Germinal center (tissue), 1 donor: ENCODE measurements at places on chromosomes 1 and 21.

DNA sequence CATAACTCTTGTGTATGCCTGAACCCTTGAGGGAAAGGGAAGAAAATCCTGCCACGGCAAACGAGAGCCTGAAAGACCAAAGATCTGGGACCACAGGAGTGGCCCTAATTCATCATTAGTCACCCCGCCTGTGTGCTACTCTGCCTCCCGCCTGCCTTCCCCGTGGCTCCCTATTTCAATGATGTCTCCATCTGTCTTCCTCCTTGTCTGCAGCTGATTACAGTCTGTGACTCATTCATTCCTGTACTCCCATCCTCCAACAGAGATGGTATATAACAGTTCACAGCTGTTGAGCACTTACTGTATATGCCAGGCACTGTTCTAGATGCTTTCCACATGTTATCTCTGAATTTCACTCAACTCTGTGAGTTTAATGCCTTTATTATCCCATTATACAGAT, 96.6 kb downstream of the SEC16B start:
- DNase-seq, result no peak

DNA sequence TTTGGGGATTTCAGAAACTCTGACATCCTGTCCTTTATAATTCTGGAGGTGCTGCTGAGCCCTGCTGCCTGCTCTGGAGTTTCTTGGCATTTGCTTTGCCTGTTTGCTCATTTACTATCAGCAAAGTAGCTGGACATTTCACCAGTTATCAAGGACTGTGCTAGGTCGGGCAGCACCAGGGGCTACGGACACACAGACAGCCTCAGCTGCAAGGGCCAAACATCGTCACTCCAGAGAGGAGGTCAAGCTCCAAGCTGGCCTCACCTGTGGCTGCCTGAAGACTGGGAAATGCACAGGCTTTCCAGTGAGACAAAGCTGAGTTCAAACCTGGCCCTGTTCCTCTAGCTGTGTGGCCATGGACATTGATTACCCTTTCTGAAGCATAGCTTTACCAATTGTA, 143.7 kb downstream of the LRIG2 start:
- DNase-seq, result no peak

- no peak for DNase-seq
These were observed 164.3 kb downstream of the NTMT2 start for GRCh38 chr1:170310014-170310405.

DNA sequence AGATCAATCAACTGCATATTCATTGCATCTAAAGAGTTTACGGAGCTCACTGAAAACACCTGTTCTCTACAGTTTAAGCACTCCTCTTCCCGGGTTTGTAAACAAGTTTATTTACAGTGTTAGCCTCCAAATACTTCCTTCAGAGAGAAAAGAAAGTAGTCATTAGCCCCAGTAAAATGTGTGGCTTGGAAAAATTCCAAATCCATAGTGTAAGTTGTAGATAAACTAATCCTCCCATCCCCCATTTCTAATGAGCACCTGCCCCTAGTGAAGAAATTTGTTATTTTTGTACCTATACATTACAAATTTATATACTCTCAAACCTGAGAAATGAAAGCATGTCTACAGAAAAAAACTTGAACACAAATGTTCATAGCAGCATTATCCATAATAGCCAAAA, 21.9 kb downstream of the PUM1 start:
- no peak for DNase-seq

DNA sequence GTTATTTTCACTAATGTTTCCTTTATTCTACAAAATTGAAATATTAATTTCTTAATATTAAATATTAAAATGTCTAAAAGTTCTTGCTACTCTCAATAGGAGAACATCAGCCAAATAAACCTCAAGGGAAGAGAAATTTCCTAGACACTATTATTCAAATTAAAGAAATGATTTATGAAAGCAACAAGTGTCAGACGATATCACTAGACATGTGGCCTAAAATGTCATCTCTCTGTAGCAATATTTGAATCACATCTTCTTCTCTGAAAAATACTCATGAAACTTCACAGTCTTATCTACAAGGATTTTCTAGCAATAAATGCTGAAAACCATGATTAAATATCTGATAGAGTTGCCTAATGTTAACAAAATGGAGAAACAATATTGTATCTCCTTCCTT, 2.5 kb upstream of the SERBP1 start:
- no peak for DNase-seq

GRCh38 chr1:206447792-206448191, 22.5 kb upstream of the IKBKE start:
- no peak for DNase-seq

DNA sequence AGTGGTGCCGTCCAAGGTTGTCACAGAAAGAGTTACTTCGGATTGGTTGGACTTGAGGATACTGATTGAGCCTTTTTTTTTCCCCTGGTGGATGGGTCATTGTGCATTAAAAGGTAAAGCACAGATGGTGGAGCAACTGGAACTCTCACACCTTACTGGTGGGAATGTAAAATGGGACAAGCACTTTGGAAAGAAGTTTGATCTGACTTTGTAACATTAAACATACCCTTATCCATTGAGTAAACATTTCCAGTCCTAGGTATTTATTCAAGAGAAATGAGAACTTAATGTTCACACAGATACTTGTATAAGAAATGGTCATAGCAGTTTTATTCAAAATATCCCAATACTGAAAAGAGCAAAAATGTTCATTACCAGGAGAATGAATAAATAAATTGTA, 14.9 kb downstream of the PLA2G2A start:
- DNase-seq, result no peak

GRCh38 chr1:83716641-83717040, 282.3 kb downstream of the TTLL7 start:
- DNase-seq, result no peak

- DNase-seq, result no peak
These were observed 16.2 kb upstream of the TP53BP2 start for GRCh38 chr1:223861904-223862303.

DNA sequence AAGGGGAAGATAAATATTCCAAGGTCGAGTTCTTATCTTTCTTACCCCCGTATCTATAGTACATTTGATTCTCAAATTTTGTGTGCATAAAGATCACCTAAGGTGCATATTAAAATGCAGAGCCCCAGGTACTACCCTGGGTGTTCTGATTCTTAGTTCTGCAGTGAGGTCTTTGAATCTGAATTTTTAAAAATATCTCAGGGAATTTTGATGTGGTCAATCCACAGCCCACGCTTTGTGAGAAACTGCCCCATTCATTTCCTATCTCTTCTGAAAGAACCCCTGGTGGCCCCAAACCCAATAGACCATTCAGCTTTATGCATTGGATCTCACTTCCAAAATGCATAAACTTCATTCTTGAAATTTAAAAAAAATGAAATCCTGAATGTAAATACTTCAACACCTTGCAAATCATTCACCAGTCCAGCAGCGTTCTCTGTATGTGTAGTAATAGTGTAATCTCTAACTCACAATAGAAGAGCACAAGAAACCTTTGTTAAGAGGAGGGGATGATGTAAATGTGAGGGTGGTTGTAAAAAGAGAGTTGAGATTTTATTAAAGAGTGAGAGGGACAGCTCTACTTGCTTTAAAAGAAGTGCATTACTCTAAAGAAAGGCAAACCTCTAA, 108.8 kb upstream of the ZP4 start:
- DNase-seq, result no peak

GRCh38 chr1:31433396-31433930, 20.4 kb downstream of the SERINC2 start:
- no peak for DNase-seq

GRCh38 chr1:51572365-51572764, 44.5 kb upstream of the OSBPL9 start:
- no peak for DNase-seq

GRCh38 chr1:15107058-15107687, 46.4 kb upstream of the TMEM51 start:
- no peak for DNase-seq

DNA sequence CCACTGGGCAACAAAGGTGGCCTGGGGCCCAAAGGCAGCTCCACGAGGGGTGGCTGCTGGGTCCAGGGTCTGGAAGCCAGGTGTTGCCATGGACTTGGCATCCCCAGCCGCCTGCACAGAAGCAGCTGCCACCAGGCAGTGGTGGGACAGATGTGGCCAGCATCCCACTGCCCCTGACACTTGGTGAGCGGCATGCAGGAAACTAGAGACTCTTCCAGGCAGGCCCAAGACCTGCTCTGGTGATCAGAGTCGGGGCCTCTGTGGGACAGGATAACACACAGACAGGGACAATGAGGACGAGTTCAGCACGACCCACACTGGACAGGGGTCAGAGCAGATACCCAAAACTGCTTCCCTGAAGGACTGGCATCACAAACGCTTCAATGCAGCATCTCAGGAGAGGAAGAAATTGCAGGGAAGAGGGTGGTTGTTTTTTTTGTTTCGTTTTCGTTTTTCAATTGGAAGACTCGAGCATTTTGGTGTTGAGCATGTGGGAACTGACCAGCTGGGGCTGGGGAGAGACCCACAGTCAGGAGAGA, 34.1 kb upstream of the RNF187 start:
- DNase-seq, result no peak

GRCh38 chr1:27770293-27770830, 2.7 kb upstream of the STX12 start:
- no peak for DNase-seq

DNA sequence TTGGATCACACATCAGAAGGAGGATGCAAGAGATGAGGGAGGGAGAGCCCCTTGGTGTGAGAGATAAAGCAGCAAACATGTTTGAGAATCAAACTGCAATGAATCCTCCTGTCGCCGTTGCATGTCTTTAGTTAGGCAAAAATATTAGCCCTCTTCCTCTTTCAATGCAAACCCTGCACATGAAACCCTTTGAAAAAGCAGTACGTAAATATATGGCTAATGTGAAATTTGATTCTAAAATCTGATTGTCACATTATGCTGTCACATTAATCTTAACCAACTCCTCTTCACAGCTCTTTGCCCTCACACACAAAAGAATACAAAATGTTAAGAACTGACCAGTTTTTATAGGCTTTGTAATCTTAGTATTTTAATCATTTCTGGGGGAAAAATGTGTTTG, 63.4 kb downstream of the WDR64 start:
- DNase-seq, result no peak

- DNase-seq, result no peak
These were observed 59.9 kb downstream of the WARS2 start for GRCh38 chr1:119080586-119080985.

- no peak for DNase-seq
These were observed 1470.7 kb downstream of the NCAM2 start for GRCh38 chr21:22468893-22469292.

GRCh38 chr1:103177108-103177775, 68.9 kb upstream of the COL11A1 start:
- DNase-seq, result no peak

DNA sequence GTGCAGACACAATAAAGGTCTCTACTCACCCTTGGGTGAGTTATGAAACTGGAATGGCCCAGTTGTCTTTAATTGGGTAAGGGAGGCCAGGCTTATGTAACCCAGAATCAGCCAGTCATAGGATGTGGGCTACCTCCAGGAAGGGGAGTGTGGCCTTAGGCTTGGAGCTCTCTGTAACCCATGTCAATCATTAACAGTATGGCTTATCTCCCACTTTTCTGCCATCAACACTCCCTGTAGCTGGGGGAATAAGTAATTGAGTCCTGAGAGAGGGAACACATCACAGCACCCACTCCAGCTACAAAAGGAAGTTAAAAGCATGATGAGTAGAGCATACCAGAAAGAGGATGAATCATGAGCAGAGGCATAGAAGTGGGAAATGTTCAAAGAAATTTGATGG, 327.0 kb upstream of the DUSP10 start:
- no peak for DNase-seq

- DNase-seq, result no peak
These were observed 20.6 kb upstream of the ADAMTS1 start for GRCh38 chr21:26865857-26866256.

GRCh38 chr1:159771127-159771895, 9.5 kb upstream of the DUSP23 start:
- DNase-seq, result no peak

DNA sequence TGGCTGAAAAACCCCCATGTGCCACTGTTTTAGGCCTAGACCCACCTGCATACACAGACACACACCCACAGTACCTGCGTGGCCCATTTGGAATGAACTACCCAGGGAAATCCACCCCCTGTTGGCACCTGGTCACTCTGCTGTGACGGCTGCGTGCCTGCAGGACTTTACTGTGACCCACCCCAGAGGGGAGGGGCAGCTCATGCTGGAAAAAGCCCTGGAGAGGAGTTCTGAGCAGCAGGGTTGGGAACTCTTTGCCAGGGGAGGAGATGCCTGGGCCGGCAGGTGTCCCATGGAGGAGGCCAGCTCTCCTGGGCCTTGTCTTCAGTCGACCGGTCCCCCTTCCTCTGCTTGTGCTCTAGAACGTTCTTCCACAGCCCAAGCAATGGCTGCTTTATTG, 87.3 kb upstream of the CSF3R start:
- no peak for DNase-seq

- no peak for DNase-seq
These were observed 5.6 kb downstream of the OSBPL9 start for GRCh38 chr1:51622455-51622913.

DNA sequence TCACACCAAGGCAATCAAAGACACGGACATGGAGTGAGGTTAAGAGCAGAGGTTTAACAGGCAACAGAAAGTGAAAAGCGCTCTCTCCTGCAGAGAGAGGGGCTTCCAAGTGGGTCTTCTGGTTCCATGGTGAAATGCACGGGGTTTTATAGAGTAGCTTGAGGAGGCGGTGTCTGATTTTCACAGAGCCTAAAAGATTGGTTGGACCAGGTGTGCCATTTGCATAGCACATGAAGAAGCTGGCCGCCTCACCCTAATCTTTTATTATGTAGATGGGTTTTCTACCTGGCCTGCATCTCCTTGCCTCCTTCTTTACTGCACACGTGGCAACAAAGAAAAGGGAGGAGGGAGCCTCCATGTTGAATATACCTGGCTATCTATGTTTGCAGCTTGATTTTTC, 197.3 kb downstream of the RYR2 start:
- DNase-seq, result no peak

GRCh38 chr1:6447818-6448748, 17.9 kb downstream of the TNFRSF25 start:
- DNase-seq, result peak; percentile 28

GRCh38 chr1:76198452-76198851, 123.9 kb downstream of the ST6GALNAC3 start:
- DNase-seq, result no peak

DNA sequence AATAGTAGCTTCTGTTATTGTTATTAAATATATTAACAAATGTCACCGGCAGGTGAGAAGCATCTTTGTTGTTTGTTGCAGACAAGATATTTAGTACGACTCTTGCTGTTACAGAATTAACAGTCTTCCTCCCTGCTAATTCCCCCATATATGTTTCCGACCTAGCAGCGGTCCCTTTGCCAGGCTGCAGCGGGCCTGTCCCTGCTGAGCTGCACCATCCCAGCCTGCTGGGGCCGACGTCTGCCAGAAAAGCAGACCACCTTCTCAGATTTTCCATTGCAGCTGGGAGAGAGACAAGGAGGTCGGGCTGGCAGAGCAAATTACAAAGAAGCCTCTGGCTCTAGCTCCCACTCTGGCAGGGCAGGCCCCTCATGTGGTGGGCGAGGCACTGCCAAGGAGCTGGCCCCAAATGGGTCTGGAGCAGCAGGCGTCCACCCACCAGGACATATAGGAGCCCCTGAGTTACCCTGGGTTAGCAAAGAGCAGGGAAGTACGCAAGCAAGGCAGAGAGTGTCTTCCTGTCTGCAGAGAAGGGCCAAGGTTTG, 142.7 kb downstream of the FOXD2 start:
- DNase-seq, result no peak
